Endothelial cell (in vitro differentiated cells): ENCODE measurements at places on chromosomes 13 and 19. TPM values are rescaled to one million over a fixed set of nuclear protein-coding genes. Genes with fewer than 3 reads are reported as not detected.

DNA sequence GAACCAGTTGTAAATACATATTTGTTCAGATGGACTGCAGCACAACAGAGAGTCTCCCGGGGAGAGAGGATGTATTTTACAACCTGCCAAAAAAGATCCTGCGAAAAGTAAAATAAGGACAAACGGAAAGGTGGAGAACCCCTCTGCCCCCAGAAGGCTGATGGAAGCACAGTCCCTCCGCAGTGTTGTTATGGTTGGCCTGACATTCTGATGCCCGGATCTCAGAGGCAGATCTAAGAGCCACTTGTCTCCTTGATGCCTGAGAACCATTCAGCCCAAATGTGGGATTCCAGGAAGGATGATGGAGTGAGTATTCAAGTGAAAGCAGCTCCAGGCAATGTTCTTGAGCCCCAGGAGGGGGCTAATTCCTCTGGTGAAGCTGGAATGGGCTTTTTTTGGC is 458.7 kb downstream of the ZNF536 start:
- H3K36me3 ChIP-seq: no peaks in the 10 kb centered on the region
- H3K4me3 ChIP-seq: no peak overlapping the region
- H3K27ac ChIP-seq: no peak overlapping the region
- no peaks in the 10 kb centered on the region for H3K4me1 ChIP-seq

- H3K36me3 ChIP-seq: peaks cover 4% of the 10 kb centered on the region
- H3K4me1 ChIP-seq: peaks cover 39% of the 10 kb centered on the region
- H3K27ac ChIP-seq: peak overlapping the region; percentile 48
- peak; percentile 25 for DNase-seq
- H3K4me3 ChIP-seq: peak overlapping the region; percentile 94
- peaks cover 5% of the 10 kb centered on the region for H3K27me3 ChIP-seq
These were observed 806 bp downstream of the ZNF90 start for GRCh38 chr19:20078581-20079031.

DNA sequence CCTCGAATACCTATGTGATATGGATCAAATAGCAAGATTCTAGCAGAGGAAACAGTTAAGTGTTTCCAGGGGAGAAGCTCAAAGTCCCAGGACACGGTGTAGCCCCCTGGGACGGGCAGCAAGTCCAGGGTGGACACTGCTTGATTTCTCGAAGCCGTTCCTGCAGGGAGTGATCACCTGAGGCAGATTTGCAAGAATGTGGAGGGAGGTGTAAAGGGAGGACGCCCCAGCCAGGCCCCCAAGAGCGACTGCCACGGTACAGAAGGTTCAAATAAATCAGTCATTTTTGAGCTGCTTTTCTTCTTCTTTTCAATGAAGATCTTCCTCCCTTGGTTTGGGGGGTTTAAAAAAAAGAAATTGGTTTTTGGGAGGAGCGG is 41.4 kb downstream of the KLF2 start:
- peaks cover 4% of the 10 kb centered on the region for H3K27me3 ChIP-seq
- no peak overlapping the region for H3K4me3 ChIP-seq
- H3K27ac ChIP-seq: no peak overlapping the region
- peaks cover 5% of the 10 kb centered on the region for H3K36me3 ChIP-seq
- DNase-seq: no peak

GRCh38 chr19:3225169-3225485 is 666 bp downstream of the CELF5 start:
- no peak for DNase-seq
- H3K27me3 ChIP-seq: peaks cover 24% of the 10 kb centered on the region
- H3K27ac ChIP-seq: no peak overlapping the region
- no peak overlapping the region for H3K4me3 ChIP-seq
- no peaks in the 10 kb centered on the region for H3K4me1 ChIP-seq
- no peaks in the 10 kb centered on the region for H3K36me3 ChIP-seq

DNA sequence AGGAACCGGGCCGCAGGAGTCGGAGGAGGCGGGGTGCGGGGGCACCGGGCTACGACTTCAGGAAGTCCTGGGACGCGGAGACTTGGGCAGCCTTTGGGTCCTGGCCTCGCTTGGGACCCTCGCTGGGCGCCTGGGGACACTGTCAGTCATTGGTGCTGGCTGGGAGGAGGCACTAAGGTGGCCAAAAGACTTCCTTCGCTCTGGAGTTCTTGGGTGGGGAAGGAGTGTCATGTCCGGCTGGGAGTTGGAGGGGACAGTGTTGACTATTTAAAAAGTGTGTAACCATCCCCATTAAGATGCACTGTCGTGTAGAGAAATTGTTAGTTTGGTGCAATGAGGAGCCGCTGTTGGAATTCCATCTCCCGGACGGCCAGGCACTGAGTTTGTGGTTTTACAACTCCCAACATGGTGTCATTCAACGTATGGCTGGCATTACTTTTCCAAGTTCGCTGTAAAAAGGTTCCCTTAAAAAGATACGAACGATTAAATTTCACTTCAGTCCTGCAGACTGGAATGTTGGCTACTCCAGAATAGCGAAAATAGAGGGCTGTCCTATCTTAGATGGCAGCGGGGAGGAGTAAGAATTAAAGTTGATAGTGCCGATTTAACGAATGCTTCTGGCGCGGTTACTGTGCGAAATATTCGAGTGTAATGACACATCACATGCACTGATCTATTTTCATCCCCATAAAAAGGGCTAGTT is 776 bp downstream of the DNAJC3 start:
- peaks cover 6% of the 10 kb centered on the region for H3K27me3 ChIP-seq
- peaks cover 8% of the 10 kb centered on the region for H3K36me3 ChIP-seq
- H3K27ac ChIP-seq: peak overlapping the region; percentile 91
- peaks cover 57% of the 10 kb centered on the region for H3K4me1 ChIP-seq

DNA sequence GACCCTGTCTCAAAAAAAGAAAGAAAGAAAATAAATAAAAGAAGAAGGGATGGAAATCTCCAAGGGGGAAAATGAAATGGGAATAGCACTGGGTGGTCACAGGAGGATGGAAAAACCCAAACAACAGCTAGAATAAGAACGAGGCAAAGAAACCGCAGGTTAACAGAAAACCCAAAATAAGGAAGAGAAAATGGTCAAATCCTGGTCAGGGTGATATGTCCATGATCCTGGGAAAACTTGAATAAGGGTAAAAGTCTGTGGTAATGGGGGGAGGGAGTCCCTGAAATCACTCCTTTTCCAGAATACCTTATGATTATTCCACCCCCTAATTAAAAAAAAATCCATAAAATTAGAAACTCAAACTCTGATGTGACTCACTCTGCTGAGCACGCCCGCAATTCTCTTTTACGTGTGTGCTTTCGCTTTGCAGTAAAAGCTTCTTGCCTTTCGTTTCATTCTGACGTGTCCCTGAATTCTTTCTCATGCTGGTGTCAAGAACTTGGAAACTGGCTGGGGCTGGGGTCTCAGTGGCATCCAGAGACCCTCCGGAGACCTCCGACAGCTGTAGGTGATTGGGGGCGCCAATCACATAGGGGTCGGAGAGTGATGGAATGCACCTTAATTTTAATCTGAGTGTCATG is 4.3 kb upstream of the NAXD start:
- H3K27ac ChIP-seq: no peak overlapping the region
- no peak overlapping the region for H3K4me3 ChIP-seq
- DNase-seq: no peak
- peaks cover 5% of the 10 kb centered on the region for H3K4me1 ChIP-seq

DNA sequence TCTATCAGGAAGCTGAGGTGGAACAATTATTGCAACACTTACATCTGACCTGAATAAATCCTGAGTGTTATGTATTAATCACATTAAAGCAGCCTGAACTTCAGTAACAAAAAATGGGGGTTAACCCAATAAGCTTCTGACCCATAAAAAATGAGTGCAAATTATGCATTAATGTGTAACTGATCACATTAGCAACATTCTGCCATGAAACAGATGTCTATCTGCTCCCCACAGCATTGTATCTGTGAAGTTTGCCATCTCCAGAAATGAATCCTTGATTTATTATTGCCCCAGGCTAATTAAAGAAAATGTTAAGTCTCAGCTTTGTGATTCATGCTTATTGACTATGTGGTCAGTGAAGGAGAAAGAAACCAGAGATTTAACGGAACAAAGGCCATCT is 304.9 kb downstream of the PCDH20 start:
- no peak for DNase-seq
- H3K27ac ChIP-seq: no peak overlapping the region
- no peaks in the 10 kb centered on the region for H3K36me3 ChIP-seq
- peaks cover 3% of the 10 kb centered on the region for H3K27me3 ChIP-seq

- peaks cover 3% of the 10 kb centered on the region for H3K36me3 ChIP-seq
- H3K4me3 ChIP-seq: peak within 1 kb of the TSS; percentile 92
- peak; percentile 69 for DNase-seq
These were observed at the start of the genes PRDX2 and THSD8 for GRCh38 chr19:12801466-12802266. TSS of gene PRDX2 (minus strand) at chr19:12801800. CDS start at chr19:12801261, 539 bp downstream. TSS of gene THSD8 (plus strand) at chr19:12802069. CDS start at chr19:12802072, 3 bp downstream.

GRCh38 chr19:35328851-35329285 is at the start of gene CD22:
TSS of gene CD22 (plus strand) at chr19:35329187. CDS start at chr19:35332041, 2,854 bp downstream.
- H3K36me3 ChIP-seq: no peaks in the 10 kb centered on the region
- H3K4me1 ChIP-seq: no peaks in the 10 kb centered on the region
- H3K27ac ChIP-seq: no peak within 1 kb of the TSS
- no peak for DNase-seq

The AP1M2 gene
- 7.5 TPM for total RNA-seq

The KDM4B gene
- 42.4 TPM for total RNA-seq

The SPRY2 gene
- total RNA-seq: 21.7 TPM

The B3GNT3 gene
- 0.77 TPM for total RNA-seq

The ANGPTL8 gene
- not detected for total RNA-seq

The ZNF534 gene
- not detected for total RNA-seq
